Activated T-cell treated with anti-CD3 and anti-CD28 coated beads, Interleukin-2, amount 50 U/mL, for 72 hours (primary cell): ENCODE measurements at places on chromosomes 4 and X.
A peak's percentile ranks its signal among the peaks of the same experiment; 100 is the strongest.

GRCh38 chr4:123415977-123416376 lies 19.4 kb downstream of the SPRY1 start:
- peak; percentile 51 for DNase-seq

DNA sequence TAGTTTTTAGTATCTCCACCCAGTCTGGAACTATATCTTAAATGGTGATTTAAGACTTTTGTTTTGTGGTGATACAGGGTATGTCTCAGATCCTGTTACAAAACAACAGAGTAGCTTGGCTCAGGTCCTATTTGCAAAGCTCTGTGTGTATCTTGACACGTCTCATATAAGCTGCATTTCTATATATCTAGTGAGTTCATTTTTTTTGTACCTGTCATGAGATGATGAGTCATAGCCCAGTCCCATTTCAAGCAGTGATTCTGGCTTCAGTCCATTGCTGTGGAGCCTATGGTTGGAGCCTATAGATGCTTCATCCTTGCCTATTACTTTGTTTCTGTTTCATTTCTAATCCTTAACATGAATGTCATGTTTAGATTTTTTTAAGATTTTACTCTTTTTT lies 23.0 kb downstream of the GRXCR1 start:
- DNase-seq: no peak

DNA sequence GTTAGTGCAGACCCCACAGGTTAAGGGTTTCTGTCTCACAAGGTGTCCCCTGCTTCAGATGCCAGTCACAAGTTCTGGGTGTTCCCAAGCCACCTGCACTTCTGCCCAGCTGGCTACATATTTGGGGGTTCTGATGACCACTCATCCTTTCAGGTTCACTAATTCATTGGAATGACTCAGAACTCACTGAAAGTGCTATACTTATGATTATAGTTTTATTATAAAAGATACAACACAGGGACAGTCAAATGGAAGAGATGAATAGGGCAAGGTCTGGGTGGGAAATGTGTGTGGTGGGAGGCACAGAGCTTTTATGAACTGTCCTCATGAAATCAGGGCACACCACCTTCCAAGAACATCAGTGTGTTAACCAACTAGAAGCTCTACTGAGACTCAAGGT lies 97.7 kb upstream of the CASK start:
- DNase-seq: no peak

DNA sequence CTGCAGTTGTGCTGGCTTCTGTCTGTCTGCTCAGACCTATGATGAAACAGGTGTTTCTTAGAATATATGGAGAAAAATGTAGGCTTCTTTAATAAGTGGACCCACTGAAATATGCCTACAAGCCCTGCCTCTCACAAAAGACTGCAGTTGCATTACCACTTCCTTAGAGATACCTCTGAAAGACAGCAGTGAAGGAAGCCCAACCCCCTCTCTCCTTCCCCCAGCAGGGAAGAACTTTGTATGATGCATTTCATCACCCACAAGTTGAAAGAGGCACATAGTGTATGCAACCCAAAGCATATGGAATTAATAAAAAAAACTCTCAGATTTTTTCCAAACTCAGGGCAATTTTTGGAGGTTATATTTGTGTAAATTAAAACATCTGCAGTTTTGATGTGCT lies 916.7 kb downstream of the TECRL start:
- DNase-seq: no peak

GRCh38 chrX:151359931-151360871 lies 36.8 kb upstream of the VMA21 start:
- DNase-seq: peak; percentile 26

- no peak for DNase-seq
These were observed 11.2 kb upstream of the RNF175 start for GRCh38 chr4:153771046-153771445.

DNA sequence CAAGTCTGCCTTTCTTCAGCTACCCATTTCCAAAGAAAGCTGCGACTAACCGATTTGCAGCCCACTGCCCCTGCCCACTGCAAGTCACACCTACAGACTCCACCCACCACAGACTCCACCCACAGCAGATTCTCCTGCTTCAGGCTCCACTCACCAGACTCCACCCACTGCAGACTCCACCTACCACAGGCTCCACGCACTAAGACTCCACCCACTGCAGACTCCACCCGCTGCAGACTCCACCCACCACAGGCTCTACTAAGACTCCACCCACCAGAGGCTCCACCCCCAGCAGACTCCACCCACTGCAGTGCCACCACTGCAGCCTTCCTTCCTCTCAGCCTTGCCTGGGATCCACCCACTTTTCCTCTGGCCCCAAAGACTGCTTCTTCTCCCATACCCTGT lies 41.3 kb downstream of the ABLIM2 start:
- peak; percentile 32 for DNase-seq
